ENCODE measurements at places on chromosomes 2 and 18.

DNA sequence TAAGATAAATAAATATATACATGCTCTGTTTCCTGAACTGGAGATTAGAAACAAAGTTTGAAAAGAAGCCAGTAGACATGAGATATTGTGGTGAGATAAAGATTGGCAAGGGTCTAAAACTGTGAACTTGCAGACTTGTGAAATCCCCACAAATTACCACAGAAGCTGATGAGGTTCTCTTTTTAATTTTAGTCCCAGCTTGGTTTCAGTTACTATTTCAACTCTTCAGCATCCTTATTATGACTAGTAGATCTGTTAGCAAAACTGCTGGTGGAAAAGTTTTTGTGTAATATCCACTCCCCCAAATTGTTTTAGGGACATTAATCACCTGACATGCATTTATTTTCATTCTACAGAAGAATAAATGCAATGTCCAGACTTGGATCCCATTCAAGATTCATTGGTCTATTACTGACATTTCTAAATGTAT lies 20.8 kb downstream of the RASGRP3 start:
- DNase-seq: no peak

GRCh38 chr18:49901862-49902340 lies 88.6 kb upstream of the ACAA2 start:
- peak; percentile 54 for DNase-seq

- no peak for DNase-seq
Observed at GRCh38 chr2:85734015-85734414, 19.8 kb upstream of the ATOH8 start.

- no peak for DNase-seq
Observed at GRCh38 chr18:59628995-59629394, 68.2 kb downstream of the CCBE1 start.

DNA sequence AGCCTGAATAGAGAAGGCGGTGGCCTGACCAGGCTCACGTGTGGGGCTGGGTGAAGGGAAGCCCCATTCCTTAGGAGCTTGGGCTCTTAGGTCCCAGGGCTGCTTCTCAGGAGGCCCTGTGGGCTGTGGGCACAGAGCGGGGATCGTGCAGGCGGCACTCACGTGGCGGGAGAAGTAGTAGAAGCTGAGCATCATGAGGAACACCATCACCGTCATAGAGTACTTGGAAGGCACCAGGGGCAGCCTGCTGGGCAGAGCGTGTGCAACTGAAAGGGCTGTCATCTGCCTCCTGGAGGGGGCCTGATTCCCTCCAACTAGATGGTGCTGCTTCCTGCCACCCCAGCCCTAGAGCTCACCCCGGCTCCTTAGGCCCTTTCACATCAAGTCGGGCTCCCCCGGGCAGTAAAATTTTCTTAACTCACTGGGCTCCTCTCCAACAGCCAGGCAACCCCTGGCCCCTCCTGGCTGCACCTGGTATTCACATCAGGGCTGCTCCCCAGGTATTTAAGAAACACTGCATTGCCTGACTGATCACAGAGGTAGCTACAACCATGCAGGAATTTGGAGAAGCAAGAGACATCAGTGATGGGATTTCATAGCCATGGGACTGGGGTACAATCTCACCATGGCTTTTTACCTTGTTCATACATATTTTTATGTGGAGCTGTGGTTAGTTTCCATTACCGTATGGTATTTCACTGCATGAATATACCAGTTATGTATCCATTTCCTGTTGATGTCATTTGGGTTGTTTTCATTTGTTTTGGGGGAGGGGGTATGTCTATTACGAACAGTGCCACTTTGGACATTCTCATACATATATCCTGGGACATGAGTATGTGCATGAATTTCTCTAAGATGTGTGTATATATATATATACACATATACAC lies 32.9 kb downstream of the CENPO start:
- peak; percentile 41 for DNase-seq

GRCh38 chr2:234368861-234369261 lies 128.0 kb downstream of the ARL4C start:
- DNase-seq: peak; percentile 81

DNA sequence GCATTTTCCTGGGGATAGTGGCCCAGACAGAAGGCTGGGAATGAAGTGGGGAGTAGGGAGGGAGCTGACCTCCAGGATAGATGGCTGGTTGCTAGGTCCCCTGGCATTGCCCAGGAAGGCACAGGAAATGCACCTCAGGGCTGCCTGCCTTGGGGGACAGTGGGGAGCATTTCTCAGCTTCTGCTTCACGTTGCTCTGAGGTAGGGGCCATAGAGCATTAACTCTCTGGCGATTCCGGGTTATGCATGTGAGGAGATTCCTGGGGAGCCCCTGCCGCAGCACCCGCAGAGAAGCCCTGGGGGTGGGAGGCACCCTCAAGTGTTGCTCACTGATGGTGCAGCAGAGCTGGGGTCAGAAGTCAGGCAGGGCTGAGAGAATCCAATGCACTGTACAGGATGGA lies 256.5 kb downstream of the CYP26B1 start:
- DNase-seq: no peak

- no peak for DNase-seq
Observed at GRCh38 chr2:144607099-144607498, 87.2 kb upstream of the ZEB2 start.

DNA sequence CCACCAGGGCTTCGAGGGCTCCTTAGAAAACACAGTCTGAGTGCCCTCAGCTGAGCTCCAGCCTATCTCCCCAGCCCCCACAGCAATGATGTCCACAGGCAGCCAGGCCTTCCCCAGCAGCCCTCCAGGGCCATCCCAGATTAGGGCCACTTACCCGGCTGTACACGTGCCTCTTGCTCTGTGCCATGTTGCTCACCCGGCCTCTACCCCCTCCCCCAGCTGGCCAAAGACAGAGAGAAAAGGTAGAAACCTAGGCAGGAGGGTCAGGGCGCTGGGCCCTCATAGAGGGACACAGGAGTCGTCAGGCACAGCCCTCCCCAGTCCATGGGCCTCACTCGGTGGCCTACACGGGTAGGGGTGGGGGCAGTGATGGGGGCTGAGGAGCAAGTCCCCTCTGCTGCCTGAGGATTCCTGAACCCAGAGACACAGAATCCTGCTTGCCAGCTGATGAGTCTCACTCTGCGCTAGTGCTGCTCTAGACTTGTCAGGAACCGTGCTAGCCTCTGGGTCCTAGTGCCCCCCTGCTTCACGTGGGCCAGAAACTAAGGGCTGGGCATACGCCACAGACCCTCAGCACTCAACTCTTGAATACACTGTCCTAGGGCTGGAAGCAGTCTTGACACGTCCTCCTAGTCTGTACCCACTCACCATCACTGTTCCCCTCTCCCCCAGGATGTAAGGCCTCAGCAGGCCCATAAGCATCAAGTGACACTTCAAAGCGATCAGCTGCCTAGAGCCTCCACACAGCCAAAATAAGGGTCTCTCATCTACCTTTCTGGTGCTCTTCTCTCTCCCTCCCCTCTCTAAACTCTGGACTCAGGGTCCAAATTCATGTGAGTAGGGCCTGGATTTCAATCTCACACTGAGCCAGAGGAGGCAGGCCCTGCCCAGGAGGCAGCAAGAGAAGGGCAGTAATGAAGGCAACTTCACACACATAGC lies at the start of gene DCTN1:
Gene DCTN1 (minus strand): TSS at position 461 of the 939 bp plus-strand sequence. CDS start 274 bp downstream, at position 187.
- peak; percentile 56 for DNase-seq

- DNase-seq: peak; percentile 45
Observed at GRCh38 chr18:26656944-26657536, 108.7 kb upstream of the KCTD1 start.

DNA sequence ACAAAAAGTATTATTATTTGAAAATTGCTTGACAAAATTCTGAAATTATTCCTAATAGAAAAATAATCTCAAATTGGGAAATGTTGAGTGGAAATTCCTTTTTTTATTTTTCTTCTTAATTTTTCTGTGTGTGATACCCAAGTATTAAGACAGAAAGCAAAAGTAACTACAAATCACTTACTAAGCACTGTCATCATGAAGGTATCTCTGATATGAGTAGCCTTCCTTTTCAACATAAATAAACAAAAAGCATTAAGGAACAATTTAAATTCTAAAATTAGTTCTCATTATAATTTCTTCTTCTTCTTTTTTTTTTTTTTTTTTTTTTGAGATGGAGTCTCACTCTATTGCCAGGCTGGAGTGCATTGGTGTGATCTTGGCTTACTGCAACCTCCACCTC lies 174.2 kb upstream of the RBMS1 start:
- DNase-seq: no peak

- no peak for DNase-seq
Observed at GRCh38 chr2:127055786-127056076, 51.2 kb downstream of the BIN1 start.

- peak; percentile 82 for DNase-seq
Observed at GRCh38 chr2:234840336-234840735, 111.5 kb upstream of the SH3BP4 start.

GRCh38 chr18:41499345-41499744 lies 455.7 kb upstream of the PIK3C3 start:
- DNase-seq: no peak

GRCh38 chr18:36331521-36331971 lies 34.0 kb downstream of the FHOD3 start:
- DNase-seq: no peak

DNA sequence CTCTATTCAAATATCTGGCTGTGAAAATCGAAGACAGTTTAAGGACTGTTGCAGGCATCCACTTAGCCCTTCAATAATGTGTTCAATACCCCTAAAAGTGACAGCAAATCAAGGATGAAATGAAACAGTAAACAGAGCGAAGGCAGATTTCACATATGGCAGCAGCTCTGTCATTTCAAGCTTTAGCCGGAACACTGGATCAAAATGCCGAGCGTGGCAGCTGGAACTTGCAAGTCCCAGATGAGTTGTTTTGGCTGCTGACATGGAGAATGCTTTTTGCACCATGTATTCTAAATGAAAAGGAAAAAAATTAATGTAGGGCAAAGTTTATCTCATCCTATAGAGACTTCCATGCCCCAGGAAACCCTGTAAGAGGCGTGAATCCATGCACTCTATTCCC lies 18.0 kb downstream of the LRRC30 start:
- DNase-seq: no peak

GRCh38 chr2:106197878-106198277 lies 3.8 kb upstream of the UXS1 start:
- peak; percentile 24 for DNase-seq

DNA sequence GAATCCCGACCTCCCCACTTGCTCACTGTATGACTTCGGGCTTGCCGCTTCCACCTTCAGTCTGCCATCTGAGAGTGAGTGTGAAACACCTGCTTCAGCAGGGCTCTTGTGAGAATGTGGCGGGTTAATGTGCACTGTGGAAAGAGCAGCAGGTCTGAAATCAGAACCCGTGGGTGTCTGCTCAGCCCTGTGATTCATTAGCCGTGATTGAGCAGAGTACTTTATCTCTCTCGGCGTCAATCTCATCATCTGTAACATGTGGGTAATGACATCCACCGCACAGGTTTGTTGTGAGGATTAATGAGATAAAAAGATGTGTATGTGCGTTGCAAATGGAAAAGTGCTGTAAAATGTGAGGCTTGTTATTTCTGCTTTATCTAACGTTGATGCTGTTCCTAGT lies 128.6 kb downstream of the LRATD1 start:
- no peak for DNase-seq

DNA sequence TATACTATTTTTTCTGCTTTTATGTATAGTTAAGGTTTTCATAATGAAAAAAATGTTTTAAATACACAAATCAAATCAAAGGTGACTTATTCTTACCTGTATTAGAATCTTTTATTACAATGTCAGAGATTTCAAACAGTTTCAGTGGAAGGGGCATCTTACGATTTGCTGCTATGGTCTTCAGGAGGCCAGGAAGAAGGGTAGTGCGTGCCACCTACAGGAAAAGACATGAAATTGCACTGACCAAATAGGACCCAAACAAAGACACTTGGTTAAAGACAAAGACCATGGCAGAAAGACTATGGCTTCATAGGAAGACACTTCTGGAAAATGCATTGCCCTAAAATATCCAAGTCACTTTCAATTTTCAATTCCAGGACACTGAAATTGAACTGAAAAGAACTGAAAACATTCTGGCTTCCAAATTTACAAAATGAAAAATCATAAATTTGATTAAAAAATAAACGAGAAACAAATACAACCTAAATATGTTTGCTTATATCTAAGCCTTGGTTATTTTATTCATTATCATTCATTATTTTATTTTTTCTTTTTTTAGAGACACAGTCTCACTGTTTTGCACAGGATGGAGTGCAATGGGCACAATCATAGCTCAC lies 42.1 kb downstream of the FARSB start:
- peak; percentile 56 for DNase-seq

DNA sequence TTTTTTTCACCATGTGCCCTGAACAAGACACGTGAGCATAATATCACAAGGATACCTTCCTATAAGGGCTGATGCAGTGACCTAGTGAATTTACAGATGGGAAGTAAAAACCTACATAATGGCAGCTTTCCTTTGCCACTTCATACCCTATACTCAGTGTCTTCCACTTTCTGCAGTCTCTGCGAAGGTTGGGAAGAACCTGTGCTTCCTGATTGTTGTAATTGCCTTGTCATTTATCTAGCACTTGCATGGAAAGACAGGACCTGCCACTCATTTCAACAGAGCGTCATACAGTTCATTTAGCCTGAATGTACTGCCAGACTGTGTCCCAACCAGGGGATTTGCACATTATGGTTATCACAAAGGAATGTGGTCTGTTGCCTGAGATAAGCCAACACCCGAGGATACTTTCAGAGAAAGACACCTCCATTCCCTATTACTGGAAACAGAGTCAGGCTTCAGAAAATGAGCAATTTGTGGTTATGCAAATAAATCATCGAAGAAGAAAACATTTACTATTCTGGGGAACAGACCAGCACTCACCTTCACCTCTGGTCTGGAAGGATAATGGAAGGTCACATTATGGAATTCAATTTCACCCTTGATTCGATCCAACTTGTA lies 55.0 kb downstream of the ABCB11 start:
- DNase-seq: no peak

GRCh38 chr2:241814643-241815476 lies 5.9 kb downstream of the NEU4 start:
- no peak for DNase-seq

DNA sequence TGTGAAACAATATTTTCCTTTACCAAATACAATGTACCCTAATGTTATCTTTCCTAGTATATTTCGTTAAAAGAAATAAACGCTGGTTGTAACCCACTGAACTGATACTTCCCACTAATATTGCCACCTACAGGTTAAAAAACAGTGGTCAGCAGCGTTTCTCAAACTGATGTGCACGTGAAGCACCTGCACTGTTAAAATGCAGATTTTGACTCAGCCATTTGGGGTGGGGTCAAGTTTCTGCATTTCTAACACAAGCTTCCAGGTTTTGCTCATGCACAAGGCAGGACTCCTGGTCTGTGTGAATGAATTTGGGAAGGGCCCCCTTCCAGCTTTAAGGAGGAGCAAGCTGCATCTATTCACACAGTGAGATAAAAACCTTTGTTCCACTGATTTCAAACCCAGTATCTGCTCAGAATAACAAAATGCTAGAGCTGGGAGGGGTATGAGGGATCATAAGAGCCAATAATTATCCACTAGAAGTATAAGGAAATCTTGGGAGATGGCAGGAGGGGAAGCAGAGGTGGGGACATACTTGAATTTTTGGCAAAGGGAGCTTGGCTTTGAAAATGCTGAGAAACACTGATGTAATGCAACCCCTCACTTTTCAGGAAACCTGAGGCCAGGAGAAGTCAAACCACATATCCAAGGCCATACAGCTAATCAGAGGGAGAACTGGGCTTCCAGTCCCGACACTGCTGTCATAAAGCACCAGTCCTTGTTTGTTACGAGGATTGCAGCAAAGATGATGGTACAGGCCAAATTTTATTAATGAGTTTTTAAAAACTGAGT lies 116.2 kb downstream of the RBMS1 start:
- no peak for DNase-seq

All from bronchial epithelial cell (primary cell).